T-helper 9 cell (primary cell): ENCODE measurements at places on chromosomes 4 and X.

DNA sequence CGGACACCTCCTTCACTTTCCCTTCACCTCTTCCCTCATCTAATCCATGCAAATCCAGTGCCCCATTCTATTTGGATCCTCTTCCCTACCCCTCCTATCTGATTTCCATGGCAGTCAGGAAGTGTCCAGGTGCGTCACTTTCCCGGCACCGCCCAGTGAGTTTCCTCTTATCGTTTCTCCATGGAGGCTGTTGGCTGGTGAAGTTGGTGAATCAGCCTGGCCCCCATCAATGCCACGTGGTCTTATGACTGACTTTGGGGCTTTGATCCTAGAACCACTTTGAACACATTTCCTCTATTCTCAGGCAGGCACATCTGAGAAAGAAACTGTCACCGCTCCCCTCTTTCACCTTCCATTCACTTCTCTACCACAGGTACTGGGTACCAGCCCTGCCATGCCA, 137.8 kb downstream of the CEP135 start:
- no peak for DNase-seq

- peak; percentile 26 for DNase-seq
Observed at GRCh38 chrX:16712548-16713155, at the start of gene CTPS2. TSS of gene CTPS2 (minus strand) at chrX:16712669. CDS start at chrX:16702902, 9,767 bp downstream.

- no peak for DNase-seq
Observed at GRCh38 chr4:7714738-7715137, 224.9 kb downstream of the AFAP1 start.

GRCh38 chr4:66777097-66777496, 768.2 kb downstream of the CENPC start:
- DNase-seq = no peak
